Hindlimb muscle (tissue), 1 donor: ENCODE measurements at places on chromosomes 5 and 9.

DNA sequence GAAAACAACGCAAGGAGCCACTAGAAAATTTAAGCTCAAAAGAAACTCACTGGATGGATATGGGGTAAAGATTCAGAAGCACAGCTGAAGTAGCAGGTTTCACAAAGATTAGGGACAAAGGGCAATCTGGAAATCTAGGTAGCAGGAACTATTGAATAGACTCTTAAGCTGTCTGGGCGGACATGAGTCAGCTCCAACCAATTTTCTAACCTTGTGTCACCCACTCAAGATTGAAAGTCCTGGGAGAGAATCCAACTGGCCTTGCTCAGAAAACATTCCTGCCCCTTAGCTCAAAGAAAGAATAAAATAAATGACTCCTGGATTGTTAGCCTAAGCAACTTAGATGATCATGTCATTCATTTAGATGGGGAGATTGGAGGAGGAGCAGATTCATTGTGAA is 69.2 kb downstream of the STK32A start:
- no peak for DNase-seq

GRCh38 chr9:92656537-92656925 is 13.4 kb downstream of the IPPK start:
- DNase-seq, result no peak

GRCh38 chr9:71515626-71516025 is 252.7 kb downstream of the CEMIP2 start:
- DNase-seq, result no peak

GRCh38 chr5:168969326-168969886 is 331.5 kb downstream of the SLIT3 start:
- no peak for DNase-seq

DNA sequence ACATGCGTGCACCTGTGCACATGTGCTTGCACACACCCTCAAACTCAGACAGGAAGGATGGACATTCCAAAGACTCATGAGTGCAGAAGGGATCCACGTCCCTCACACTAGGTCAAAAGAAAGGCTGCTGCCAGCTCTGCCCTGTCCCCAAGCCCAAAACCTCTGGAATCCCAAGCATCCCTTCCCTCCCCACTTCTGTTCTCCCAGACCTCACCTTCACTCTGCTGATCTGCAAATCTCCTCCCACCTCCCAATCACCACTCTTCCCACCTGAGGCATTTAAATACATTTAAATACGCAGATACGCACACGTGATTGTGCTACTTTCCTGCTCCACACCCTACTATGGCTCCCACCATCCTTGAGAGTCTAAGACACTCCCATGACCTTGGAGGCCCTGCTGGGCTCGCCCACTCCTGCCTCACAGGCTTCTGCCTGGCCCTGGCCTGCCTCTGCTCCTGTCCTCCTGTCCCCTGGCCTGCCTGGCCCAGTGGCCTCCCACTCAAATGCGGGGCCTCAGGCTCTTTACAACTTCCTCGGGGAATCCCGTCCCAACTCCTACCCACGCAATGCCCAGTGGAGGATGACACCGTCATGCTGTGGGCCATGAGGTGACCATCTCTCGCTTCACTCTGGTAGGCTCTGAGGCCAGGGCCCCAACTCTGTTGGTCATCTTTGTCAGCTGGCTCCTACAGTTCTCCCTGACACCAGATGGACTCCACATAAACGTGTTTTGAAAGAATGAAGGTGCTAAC is 478.4 kb upstream of the DAP start:
- DNase-seq, result no peak

DNA sequence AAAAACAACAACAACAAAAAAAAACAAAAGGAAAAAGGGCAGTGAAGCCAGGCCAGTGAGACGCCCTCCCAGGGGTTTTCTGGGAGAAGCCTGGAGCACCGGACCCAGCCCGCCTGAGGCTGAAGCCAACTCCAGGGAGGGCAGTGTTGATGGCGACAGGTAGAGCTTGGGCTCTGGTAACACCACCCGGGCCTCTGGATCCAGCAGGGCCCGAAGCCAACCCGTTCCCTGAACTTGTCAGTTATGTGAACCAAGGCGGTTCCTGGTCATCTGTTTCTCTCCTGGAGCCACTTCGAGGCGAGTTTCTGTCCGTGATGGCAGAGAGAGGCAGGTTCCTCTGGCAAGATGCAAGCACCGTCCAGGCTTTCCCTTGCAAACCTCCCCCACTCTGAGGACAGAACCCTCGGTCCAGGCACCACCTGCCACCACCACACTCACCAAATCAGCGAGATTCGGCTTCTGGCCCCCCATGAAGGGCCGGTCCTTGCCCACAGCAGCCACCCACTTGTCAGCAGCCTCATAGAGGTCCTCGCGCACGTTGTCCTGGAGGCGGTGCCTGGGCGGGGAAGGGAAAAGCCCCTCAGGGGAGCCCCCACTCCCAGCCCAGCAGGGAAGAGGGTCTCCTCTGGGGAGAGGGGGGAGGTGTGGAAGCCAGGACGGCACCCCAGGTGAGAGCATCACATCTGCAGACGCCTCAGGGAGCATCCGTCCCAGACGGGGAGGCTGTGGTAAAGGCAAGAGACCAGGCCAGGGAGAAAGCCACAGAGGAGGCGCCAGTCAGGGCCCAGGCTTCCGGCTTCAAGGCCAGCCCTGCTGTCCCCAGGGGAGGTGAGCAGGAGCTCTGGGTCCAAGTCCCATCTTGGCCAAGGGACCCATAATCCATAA is 5.4 kb downstream of the PTGES2 start:
- no peak for DNase-seq

DNA sequence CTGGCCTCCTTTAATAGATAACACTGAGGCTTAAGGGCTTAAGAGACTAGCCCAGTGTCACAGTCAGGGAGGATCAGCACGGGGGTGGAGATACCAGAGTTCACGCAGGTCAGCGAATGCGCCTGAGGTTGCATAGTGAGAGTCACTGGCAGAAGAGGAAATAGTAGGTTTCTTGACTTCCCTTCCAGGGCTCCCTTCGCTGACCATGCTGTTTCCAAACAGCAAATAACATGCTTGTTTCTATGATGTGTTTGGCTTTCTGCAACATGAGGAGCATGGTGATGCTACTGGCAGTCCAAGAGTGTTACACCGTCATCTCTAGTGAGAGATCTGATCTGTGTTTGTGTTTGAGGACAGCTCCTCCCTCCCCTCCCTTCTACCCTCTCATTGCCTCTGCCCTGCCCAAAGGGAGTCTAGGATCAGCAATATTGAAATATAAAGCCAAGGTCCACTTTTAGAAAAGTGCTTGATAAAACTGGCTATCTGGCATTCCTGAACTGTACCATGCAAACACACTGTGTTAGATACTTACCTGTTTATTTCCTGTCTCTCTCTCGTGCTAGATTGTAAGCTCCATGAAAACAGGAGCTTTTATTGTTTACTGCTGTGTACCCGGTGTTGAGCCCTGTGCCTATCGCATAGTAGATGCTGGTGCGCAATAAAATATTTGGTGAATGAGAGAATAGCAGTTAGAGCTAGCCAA is 12.3 kb downstream of the TLE4 start:
- no peak for DNase-seq

GRCh38 chr9:127943731-127944144 is 6.1 kb upstream of the DPM2 start:
- DNase-seq, result peak; percentile 73

DNA sequence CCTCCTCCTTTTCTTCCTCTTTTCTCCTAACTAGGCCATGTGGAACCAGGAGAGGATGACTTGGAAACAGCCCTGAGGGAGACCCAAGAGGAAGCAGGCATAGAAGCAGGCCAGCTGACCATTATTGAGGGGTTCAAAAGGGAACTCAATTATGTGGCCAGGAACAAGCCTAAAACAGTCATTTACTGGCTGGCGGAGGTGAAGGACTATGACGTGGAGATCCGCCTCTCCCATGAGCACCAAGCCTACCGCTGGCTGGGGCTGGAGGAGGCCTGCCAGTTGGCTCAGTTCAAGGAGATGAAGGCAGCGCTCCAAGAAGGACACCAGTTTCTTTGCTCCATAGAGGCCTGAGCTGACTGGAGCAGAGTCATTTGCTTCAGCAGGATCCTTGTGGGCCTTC is 13.7 kb downstream of the NUDT2 start:
- DNase-seq, result peak; percentile 75

- DNase-seq, result no peak
Observed at GRCh38 chr9:80789831-80790230, 899.5 kb downstream of the TLE1 start.
